GM19239 (cell line): ENCODE measurements at places on chromosomes 7 and 10.

- no peak for DNase-seq
These were observed 22.6 kb upstream of the AKR1C3 start for GRCh38 chr10:5071411-5072198.

DNA sequence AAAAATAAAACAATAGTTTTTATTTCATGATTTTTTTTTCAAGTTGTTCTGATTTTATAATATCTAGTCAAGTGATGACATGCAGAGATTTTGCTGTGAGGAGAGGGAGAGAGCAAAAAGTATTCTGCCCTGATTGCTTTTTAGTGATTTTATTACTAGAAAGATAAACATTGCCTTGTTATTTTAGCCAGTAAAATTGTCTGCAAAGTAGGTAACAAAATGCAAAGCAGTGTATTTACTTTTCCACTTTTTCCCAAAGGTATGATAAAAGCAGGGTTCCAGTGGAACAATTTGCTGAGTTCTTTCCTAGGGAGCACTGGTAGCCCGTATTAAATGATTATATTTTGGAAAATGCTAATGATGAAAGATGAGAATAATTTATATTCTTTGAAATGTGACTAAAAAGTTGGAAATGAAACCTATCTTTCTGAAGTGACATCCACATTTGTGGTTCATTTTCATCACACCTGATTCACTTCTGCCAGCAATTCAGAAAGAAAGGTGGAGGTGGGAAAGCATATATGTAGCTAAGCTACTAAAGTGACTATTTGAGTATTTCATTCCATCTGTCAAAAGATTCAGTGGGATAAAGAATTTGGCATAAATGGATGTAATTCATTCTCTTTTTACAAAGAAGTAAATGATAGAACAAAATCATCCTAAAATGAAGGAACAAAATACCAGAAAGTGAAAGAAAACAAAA is 300.3 kb downstream of the ADK start:
- DNase-seq, result no peak

GRCh38 chr10:79221110-79222051 is 125.9 kb upstream of the PPIF start:
- DNase-seq, result no peak

DNA sequence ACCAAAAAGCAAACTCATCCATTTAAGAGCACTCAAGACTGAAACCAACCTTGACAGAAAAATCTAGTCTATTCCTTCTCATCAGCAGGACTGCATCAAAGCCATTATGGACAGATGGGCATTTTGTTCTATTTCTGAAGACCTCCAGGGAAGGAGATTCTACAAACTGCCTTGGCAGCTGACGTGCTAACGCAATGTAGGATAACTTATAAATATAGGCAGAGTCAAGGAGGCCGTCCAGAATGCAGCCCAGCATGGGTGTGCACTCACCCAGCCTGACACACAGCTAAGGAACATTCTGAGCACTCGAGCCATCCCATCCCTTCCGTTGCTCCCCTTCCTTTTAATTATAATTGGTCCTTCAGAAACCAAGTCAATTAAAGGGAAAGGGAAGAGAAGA is 25.3 kb upstream of the NEBL start:
- DNase-seq, result no peak

GRCh38 chr10:128095027-128095752 is 31.0 kb downstream of the MKI67 start:
- no peak for DNase-seq

DNA sequence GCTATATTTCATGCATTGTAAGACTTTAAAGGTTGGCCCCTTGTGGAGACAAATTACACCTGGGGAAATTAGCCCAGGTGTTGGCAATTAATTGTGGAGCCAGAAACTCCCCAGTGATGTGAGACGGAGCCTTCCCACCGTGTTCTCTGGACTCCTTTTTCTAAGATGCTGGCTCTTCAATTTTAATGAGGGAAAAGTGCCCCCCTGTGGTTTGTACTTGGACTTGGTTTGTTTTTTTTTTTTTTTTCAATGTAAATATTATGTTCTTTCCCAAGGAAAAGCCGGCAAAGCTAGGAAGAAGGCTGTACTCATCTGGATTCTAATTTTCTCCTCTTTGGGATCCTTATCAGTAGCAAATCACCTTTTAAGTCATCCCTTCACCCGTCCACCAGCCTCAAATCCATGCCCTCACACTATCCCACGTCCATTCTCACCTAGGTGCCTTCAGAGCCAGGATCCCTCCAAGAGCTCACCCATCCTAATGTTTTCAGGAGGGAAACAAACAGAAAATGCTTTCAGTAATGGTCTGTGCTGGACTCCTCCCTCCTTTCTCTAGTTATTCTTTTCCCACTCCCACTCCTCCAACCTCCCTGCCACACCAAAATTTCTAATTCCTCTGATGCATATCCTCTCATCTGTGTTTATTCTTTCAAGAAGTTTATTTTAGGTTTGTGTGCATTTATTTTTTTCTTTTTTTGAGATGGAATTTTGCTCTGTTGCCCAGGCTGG is 20.4 kb upstream of the ST8SIA6 start:
- DNase-seq, result no peak

DNA sequence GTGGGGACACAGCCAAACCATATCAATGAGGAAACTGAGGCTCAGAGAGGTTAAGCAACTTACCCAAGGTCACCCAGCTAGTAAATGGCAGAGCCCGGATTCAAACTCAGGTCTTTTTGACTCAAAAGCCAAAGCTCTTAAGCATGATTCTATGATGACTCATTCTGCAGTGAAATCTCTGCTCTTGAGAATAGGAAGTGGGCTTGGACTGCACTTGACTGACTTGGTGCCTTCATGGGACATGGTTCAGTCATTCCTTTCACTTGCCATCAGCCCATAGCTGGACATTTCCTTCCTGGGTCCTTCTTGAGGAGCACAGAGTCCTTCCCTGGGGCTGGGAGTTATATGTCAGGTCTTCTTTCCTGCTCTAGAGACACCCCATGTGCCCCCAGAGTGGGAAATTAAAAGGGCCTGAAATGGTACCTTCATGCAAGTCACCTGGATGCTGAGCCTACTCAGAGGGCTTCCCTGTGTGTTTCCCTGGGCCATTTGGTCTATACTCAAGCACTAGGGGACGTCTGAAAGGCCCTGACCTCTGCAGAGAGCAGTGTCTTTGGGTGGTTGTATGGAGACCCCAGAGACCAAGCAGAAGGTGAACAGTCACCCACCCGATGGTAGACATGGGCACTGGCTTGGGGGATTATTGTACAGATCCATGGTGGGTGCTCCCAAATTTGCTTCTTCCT is 62.4 kb upstream of the SDK1 start:
- no peak for DNase-seq

GRCh38 chr10:100327007-100327717 is 2.9 kb downstream of the PKD2L1 start:
- peak; percentile 68 for DNase-seq

DNA sequence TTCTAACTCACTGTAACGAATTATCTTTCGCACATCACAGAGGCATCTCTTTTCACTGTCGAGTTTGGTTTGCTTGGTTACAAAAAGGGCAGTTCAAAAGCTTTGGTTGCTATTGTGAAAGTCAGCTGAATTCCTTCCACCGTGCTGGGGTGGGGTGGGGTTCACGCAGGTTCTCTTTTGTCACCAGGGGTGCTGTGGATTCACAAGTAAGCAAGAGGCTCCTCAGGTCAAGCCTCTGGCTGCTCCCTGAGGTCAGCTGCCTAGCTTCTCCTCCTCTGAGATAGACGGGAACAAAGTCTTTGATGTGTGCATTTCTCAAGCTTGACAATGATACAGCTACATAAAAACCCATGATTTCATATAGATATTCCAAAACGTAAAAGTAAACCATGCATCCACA is 47.7 kb downstream of the EGFR start:
- no peak for DNase-seq

DNA sequence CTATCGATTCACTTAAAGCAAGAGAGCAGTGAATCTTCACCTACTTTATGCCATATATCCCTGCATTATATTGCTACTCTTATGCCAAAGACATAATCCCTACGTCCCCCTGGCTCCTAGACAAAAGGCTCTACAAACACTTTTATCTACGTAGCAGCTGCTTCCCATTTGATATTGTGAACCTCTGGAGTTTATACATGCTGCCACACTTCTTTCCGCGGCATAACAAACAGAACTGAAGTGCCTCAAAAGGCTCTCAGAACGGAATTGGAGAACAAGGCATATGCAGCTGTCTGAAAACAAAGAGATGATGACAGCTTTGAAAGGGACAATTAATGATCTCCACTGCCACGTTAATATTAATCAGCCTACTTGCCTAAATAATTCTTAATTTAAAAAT is 985.6 kb upstream of the LRRN3 start:
- DNase-seq, result no peak

DNA sequence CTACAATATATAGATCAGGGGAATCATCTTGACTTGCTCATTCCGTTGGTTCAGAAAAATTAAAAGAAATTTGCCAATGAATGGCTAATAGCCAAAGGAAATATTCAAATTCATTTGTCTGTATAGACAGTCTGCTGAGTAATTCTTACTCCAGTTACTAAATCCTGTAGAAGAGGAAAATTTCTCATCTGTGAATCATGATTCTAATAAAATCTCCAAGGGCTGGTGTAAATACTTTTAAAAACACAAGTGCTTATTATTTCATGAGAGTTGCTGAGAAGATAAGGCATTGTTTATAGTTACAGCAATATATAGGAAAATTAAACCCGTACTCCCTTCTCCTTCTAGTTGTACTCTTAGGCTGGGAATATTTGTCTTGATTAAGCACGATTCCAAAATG is 53.0 kb downstream of the WNT2 start:
- no peak for DNase-seq

- DNase-seq, result no peak
These were observed 50.1 kb downstream of the HSPA12A start for GRCh38 chr10:116692225-116692624.

DNA sequence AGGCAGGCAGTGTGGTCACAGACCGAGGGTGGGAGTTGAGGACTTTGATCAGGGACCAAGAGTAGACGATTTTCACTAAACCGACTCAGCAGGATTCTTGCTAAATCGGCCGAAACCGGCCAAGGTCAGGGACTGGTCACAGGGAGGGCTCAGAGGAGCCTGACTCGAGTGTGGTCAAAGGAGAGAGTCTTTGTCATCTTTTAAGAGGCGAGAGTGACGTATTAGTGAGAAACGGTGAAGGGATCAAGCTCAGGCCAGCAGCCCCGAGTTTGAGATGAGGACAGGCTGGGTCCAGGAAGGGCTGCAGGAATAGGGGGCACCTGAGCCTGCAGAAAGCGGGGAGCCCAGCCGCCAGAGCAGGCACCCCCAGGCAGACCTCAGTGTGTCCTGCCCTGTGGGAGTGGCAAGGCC is 41.6 kb upstream of the FAM20C start:
- no peak for DNase-seq

DNA sequence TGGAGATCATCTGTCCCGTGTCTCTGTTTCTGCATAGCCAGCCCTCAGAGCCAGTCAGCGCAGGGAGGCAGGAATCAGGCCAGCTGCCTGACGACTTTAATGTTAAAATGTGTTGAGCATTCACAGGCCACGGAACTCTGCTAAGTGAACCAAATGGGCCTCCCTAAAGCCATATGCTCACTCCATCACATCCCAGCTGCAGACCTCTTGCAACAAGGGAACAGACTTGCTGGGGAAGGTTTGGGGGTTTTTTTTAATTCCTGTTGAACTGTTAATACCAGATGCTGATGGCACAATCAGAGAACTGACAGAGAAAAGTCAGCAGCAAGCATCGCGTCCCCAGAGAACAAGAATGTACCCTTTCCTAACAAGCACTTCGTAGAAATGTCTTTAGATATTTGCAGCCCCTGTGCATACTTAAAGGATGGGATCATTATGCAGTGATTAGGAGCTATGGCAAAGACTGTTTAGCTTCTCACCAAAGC is 900.4 kb upstream of the AUTS2 start:
- no peak for DNase-seq

- no peak for DNase-seq
These were observed 48.3 kb downstream of the PROSER2 start for GRCh38 chr10:11871466-11871865.

GRCh38 chr7:156050636-156051569 is 238.6 kb upstream of the SHH start:
- DNase-seq, result no peak

- no peak for DNase-seq
These were observed 141.9 kb upstream of the KAT6B start for GRCh38 chr10:74684462-74684861.

DNA sequence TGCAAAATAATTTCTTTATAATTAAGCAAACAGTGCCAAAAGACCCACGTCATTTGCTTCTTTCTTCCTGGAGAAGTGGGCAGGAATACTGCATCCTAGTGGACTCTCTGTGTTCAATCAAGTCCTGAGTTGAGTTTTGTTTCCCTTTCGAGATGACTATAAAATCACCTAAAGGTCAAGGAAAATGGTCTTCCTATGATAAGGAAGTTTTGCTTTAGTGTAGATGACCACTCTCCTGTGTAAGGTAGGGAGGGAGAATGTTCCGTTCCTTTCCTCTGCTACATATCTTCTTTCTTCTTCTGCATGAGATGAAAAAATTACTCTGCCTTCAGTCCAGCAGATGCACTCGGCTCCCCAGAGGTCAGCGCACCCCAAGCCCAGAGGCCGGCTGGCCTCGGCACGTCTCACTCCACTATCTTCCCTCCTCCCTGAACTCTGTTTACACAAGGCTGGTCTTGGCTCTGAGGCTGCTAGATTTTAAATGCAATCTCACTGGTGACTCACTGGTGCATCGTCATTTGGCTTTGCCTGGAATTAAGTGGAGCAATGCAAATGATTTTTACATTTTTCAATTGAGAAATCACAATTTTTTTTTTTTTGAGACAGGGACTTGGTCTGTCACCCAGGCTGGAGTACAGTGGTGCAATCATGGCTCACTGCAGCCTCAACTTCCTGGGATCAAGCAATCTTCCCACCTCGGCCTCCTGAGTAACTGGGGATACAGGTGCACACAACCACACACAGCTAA is 18.6 kb upstream of the VDAC2 start:
- no peak for DNase-seq

DNA sequence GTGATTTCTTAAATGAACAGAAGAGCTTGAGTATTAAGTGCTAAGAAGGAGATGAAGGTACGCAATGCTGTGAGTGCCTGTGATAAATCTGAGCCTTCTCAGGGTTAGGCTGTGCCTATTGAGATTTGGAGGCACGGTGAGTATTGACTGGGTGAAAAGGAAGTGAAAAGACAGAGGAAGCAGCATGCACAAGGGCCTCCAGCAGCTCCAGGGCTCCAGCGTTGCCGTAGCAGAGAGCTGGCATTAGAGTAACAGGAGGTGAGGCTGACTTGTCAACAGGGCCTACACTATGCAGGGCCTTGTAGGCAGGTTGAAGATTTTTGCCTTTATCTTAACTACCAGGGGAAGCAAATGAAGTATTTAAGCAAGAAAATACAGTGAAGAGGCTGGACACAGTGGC is 54.1 kb upstream of the PDCD4 start:
- DNase-seq, result no peak

DNA sequence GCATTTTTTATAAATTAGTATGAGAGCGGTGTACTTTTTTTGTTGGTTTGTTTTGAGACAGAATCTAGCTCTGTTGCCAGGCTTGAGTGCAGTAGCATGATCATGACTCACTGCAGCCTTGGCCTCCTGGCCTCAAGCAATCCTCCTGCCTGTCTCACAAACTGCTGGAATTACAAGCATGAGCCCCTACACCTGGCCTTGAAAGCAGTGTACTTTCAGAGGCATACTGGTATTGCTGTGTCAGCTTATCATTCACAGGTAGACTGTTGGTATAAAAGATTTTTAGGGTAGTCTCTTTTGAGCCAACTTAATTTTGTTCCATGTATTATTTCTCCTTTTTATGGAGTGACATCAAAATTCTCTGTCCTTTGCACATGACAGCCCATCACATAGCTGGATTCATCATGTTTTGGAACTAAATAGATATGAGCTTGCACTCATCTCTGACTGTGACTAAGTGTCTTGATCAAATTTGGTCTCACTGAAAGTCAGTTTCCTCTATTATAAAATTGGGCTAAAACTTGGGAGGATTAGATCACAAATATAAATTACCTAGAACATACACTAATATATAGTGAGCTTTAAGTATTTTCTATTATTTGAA is 12.4 kb downstream of the GNAT3 start:
- DNase-seq, result no peak
